Cortex of kidney (tissue), 1 donor: ENCODE measurements at places on chromosomes 16 and 17.

DNA sequence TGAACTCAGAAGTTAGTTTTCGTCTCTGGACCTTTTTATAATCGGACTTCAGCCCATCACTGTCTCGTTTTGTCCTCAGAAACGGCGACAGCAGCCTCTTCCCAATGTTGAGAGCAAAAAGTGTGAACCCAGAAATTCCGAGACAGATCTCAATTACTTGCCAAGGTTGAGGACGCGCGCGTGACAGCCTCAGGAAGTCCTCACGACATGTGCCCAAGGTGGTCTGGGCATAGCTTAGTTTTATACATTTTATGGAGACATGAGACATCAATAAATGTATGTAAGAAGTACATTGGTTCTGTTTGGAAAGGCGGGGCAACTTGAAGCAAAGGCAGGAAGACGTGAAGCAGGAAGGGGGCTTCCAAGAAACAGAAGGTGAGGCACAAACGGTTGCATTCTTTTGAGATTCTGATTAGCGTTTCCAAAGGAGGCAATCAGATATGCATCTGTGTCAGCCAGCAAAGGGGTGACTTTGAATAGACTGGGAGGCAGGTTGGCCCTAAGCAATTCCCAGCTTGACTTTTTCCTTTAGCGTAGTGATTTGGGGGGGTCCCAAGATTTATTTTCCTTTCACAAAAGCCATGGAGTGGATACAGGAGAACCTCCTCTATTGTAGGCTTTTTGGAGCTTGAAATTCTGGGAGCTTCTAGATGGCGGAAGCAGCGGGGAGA is 583 bp upstream of the ZNF747 start:
- no peak for DNase-seq

GRCh38 chr16:23836404-23837311 is 875 bp downstream of the PRKCB start:
- DNase-seq: no peak

GRCh38 chr17:75487351-75488070 is 27.8 kb downstream of the CASKIN2 start:
- DNase-seq: no peak

GRCh38 chr16:3856367-3857141 is 24.0 kb downstream of the CREBBP start:
- no peak for DNase-seq

- no peak for DNase-seq
Measured at GRCh38 chr16:84495506-84495905, 9.0 kb downstream of the MEAK7 start.

- no peak for DNase-seq
Measured at GRCh38 chr16:12653820-12654392, 149.8 kb downstream of the CPPED1 start.

GRCh38 chr16:75317101-75317522 is 65.7 kb upstream of the BCAR1 start:
- no peak for DNase-seq

GRCh38 chr16:55189682-55190636 is 134.0 kb upstream of the IRX6 start:
- DNase-seq: no peak

DNA sequence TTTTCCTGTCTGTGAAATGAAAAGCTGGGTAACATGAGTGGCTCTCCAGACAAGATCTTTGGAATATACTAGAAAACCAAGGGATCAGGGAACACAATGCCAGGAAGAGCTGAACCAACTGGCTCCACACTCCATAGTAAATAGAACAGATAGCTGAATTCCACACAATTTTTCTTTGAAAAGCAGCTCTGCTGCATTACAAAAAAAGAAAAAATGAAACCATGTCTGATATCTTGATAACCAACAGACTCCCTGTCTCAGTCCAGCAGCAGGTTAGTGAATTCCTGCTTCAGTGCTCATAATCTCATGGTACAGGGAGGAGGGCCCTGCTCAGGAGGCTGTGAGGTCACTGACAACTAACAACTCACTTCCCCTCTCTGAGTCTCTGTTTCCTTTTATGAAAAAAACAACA is 97.1 kb downstream of the CDH11 start:
- no peak for DNase-seq

DNA sequence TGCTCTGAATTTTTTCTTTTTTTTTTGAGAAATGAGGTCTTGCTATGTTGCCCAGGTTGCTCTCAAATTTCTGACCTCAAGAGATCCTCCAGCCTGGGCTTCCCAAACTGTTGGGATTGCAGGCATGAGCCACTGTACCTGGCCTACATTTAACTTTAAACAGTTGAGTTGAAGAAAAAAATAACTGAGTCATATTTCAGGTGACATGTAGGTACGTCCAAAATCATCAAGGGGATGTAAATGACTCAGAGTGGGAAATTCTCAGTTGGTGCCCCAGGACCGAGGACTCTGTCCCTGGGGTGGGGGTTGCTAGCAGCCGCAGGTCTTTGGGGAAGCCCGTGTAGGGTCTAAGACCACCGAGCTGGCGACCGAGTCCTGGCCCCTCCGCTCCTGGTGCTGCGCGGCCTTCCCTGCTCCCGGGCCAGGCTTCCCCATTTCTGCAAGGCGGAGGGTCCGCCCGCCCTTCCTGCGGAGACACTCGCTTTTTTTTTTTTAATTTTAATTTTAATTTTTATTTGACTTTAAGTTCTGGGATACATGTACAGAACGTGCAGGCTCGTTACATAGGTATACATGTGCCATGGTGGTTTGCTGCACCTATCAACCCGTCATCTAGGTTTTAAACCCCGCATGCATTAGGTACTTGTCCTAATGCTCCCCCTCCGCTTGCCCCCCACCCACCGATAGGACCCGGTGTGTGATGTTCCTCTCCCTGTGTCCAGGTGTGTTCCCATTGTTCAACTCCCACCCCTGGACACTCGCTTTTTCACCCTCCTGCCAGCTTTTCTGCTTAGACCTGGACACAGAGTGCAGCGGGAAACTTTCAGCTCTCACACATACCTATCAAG is 12.7 kb upstream of the N4BP1 start:
- DNase-seq: no peak

GRCh38 chr16:89096768-89097391 is 3.2 kb downstream of the ACSF3 start:
- no peak for DNase-seq

- DNase-seq: no peak
Measured at GRCh38 chr16:15759070-15759469, 97.8 kb downstream of the MYH11 start.

- DNase-seq: no peak
Measured at GRCh38 chr17:78048346-78049292, 79.9 kb downstream of the TMC6 start.

GRCh38 chr16:62020681-62021080 is 15.6 kb downstream of the CDH8 start:
- DNase-seq: no peak

- no peak for DNase-seq
Measured at GRCh38 chr16:12020009-12020408, 43.5 kb downstream of the SNX29 start.

DNA sequence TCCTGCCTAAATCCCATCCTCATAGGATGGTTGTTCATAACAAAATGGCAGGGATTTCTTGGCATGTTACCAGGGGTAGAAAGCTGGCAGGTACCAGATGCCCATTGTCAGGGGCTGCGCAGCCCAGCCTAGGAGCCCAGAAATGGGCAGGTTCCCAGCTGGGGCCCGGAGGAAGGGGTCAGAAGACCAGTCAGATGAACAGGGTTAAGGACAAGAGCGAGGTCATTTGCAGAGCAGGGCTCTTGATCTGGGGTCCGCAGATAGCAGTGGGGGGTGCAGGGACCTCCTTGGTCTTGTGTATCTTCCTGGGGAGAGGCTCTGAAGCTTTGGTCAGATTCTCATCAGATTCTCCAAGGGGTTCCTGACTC is 52.3 kb upstream of the CDC42EP4 start:
- no peak for DNase-seq

- no peak for DNase-seq
Measured at GRCh38 chr17:65198653-65199382, 61.6 kb downstream of the RGS9 start.

GRCh38 chr16:10641953-10642949 is 52.5 kb downstream of the TEKT5 start:
- DNase-seq: no peak

DNA sequence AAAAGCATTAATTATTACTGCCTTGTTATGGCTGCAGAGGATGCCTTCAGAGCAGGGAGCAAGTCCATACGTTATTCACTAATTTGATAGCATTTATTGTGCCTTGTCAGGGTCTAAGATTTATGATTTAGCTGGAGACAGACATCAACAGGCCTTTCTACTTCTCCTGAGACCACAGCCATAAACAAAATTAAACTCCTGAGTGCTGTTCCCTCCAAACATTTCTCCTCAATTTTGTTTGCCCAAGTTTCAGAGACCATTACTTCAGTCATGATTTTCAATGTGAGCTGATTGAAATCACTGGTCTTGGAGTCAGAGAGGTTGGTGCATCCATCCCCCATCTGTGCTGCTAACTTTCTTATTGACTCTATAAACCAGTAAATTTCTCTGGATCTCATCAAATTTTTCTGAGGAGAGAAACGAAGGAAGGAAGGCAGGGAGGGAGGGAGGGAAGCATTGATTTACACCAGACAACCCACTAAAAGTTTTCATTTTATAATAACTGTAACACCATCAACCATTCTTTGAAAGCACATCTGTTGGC is 423.6 kb upstream of the CDH11 start:
- DNase-seq: no peak

GRCh38 chr16:9521749-9522370 is 430.4 kb downstream of the HAPSTR1 start:
- DNase-seq: no peak

DNA sequence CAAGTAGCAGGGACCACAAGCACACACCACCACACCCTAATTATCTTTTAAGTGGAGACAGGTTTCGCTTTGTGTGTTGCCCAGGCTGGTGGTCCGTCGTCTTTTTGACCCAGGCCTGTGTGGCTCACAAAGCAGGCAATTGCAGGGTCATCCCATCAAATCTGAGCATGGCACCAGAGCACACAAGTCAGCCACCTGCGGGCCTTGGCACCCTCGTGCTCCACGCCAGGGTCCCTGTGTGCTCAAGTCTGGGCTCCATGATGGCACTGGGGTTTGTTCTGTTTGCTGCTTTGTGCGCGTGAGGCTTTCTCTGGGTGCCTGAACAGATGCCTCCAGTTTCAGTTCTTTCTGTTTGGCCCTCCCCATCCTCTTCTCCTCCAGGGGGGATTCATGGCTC is 2.4 kb upstream of the CAPN15 start:
- no peak for DNase-seq

- no peak for DNase-seq
Measured at GRCh38 chr16:52553322-52553721, 6.4 kb upstream of the TOX3 start.
